Memory B cell (primary cell): ENCODE measurements at places on chromosomes 7 and 10.

DNA sequence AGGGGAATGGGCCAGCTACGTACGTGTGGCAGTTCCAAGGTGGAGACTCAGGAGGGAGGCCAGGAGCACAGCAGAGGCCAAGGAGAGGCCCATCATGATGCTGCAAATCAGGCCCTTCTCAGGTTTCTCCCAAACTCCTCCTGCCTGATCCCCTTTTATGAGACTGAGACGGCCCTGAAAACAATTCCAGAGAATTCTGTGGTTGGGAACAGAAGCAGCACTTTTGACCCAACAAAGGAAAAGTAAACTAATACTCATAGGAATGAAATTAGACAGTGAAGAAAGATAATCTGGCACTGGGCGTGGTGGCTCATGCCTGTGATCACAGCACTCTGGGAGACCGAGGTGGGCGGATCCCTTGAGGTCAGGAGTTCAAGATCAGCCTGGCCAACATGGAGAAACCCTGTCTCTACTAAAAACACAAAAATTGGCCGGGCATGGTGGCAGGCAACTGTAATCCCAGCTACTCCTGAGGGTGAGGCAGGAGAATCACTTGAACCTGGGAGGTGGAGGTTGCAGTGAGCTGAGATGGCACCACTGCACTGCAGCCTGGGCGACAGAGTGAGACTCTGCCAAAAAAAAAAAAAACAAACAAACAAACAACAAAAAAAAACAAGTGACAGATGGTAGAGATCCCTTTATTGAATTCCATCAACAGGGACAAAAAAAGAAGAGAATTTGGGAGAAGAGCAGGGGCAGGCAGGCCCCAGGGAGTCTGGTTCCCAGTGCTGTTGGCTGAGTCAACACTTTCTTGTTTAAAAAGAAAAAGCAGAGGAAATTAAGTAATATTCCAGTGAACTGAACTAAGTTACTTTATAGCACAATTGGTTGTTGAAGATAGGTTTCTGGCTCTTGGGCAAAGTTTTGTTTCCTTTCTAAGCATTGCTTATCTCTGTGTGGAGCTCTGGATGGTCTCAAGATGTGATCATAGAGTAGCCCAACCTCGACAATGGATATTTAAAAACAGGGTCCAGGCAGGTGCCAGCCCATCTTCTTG, at the start of gene CCL26:
CCL26 (minus strand) TSS at position 131 of the 997 bp plus-strand sequence; CDS start at position 96, 35 bp downstream.
- no peak for DNase-seq

DNA sequence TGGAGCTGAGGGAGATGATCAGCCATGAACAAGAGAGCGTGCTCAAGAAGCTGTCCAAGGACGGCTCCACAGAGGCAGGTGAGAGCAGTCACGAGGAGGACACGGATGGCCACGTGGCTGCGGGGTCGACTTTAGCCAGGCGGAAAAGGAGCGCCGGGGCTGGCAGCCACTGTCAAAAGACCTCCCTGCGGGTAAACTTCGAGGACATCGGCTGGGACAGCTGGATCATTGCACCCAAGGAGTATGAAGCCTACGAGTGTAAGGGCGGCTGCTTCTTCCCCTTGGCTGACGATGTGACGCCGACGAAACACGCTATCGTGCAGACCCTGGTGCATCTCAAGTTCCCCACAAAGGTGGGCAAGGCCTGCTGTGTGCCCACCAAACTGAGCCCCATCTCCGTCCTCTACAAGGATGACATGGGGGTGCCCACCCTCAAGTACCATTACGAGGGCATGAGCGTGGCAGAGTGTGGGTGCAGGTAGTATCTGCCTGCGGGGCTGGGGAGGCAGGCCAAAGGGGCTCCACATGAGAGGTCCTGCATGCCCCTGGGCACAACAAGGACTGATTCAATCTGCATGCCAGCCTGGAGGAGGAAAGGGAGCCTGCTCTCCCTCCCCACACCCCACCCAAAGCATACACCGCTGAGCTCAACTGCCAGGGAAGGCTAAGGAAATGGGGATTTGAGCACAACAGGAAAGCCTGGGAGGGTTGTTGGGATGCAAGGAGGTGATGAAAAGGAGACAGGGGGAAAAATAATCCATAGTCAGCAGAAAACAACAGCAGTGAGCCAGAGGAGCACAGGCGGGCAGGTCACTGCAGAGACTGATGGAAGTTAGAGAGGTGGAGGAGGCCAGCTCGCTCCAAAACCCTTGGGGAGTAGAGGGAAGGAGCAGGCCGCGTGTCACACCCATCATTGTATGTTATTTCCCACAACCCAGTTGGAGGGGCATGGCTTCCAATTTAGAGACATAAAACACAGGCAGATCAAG, 3.3 kb downstream of the GDF2 start:
- DNase-seq, result no peak

DNA sequence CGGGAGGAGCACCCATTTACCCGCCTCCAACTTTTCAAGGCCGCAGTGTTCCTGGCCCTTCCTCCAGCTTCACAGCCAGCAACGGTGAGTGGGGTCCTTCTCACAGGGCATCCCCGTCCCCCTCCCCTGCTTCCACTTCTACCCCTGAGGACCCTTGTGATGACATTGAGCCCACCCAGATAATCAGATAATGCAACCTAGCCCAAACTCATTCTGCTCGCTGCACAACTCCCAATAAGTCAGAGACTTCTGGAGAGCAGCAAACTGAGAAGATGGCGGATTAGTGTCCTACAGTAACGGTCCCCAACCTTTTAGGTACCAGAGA, 74.5 kb downstream of the OAT start:
- DNase-seq, result no peak

DNA sequence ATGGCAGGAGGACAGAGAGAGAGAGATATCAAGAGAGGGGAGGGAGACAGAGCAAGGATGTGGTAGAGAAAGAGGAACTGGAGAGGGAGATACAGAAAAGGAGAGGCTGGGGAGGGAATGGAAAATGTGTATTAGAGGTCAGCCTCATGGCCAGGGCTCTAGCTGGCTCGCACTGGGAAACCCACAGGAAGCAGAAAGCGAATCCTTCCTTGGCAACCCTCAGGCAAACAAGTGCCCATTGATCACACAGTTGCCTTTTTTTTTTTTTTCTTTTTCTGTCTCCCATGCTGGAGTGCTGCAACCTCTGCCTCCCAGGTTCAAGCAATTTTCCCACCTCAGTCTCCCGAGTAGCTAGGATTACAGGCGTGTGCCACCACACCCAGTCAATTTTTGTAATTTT, 391.2 kb downstream of the TYW1 start:
- DNase-seq, result no peak

GRCh38 chr7:127850195-127850594, 181.0 kb downstream of the LRRC4 start:
- no peak for DNase-seq
